ENCODE measurements at places on chromosomes 2 and 18.

DNA sequence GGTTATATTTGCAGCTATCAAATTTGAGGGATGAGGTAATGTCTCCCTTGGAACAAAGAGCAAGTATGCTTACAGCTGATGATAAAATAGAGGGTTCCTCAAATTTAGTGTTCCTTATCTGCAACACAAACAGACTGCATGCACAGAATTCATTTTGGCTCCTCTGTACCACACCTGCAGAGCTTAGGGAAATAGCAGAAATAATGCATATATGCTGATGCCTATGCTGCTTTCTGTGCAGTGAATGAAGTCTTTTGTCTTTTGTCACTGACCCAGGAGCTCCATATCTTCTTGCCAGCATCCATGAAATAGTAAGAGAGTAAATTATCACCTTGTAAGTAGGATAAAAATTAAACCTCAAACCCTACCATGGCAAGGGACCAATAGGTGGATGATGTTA lies 69.8 kb downstream of the NCKAP1 start:
- DNase-seq = no peak

DNA sequence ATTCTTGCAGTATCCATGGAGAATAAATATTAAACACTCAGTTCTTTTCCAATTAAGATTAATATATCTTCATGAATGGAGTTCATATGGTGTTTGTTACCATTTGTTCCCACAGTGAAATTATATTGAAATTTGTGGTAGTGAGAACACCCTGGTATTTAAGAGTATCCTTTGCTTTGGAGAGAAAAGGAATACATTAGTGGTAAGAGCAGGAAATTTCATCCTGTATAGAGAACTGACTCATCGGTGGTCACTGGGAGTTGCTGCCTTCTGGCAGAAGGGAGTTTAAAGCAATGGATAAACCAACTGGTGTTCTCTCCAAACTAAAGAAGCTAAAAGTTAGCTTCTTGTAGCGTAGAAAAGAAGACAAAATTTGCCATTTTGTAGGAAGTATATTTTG lies 107.3 kb downstream of the MYO1B start:
- DNase-seq = no peak

GRCh38 chr2:1826226-1826905 lies 82.1 kb upstream of the PXDN start:
- DNase-seq = no peak

DNA sequence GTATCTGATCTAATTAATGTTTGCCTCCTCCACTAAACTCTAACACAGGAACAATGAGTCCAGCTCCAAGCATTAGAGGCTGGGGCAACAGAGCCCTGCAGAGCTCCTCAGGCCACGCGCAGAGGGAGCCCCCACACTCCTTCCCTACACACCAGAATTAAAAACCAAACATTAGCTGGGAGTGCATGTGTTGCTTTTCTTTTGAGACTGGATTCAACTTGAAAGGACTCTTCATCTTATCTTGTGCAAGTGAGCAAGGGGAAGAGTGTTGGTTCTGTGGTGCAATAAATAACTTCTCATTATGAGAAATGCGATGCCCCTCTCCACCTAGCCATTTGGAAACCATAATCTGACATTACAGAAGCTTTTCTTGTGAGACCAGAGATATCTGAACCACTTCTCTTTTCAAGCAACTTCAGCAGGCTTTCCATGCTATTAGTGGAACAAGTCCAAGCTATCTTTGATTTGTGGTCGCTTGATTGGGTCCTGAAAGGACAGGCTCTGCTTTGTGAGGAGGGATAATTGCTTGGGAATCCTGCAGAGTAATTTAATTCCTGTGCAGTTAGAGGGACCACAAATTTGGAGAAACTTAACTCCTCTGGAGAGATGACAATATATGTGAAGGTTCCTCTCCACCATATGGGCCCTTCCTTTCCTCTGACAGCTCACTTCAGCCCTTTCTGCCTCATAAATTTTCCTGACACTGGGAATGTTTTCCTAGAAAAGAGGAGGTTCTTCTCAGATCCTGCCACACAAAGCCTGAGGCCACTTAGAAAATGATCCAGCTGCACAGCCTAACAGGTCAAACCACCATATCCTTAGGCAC lies 112.5 kb downstream of the ATL2 start:
- DNase-seq = peak; percentile 68

DNA sequence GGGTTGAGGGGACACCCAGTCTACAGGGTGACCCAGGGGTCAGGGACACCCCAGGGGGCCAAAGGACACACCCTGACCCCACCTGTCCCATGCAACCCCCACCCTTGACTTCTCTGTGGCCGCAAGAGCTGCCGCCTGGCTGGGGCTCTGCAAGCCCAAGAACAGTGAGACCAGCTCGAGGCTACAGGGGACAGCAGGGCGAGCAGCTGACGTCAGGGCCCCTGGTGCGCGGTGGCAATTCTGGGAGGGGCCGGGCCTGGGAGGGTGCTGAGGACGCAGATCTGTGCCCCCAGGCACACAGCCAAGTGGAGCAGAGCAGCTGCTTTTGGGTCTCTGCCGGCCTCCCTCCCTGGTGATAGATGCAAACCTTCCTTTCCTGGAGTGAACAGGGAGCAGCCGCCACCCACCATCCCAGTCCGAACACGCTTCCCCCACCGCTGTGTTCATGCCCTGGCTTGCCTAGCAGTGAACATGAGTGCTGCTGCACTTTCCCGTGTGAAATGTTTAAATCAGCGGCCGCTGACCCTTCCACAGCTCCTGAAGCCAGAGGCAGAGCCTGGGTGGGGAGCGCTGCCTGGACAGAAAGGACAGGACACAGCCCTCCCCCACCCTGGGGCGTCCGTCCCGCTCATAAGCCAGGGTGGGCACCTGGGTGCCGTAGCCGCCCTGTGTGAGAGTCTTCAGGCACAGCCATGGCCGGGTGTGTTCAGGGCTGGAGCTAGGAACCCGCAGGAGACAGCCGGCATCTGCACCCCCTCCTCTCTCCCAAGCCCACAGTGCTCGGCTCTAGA lies 46.9 kb downstream of the SLC66A2 start:
- DNase-seq = peak; percentile 45

Measured in islet precursor cell (in vitro differentiated cells).